ENCODE measurements at places on chromosomes 13 and 19.

- DNase-seq: no peak
Observed at GRCh38 chr19:15776991-15777970, 10.2 kb upstream of the OR10H5 start.

GRCh38 chr13:36089130-36089647 lies 42.0 kb downstream of the DCLK1 start:
- DNase-seq: no peak

DNA sequence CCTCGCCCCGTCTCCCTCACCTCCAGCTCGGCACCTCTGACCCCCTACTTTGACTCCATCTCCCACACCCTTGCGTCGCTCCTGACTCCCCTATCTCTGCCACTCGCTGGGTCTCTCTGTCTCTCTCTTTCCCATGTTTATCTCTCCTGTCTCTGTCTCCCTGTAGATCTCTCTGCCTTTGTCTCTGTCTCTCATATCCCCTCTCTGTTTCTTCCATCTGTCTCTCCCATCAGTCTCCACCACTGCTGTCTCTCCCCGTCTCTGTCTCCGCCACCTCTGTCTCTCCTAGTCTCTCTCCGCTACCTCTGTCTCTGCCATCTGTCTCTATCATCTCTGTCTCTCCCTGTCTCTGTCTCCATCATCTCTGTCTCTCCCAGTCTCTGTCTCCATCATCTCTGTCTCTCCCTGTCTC lies 12.4 kb upstream of the BBC3 start:
- DNase-seq: no peak

DNA sequence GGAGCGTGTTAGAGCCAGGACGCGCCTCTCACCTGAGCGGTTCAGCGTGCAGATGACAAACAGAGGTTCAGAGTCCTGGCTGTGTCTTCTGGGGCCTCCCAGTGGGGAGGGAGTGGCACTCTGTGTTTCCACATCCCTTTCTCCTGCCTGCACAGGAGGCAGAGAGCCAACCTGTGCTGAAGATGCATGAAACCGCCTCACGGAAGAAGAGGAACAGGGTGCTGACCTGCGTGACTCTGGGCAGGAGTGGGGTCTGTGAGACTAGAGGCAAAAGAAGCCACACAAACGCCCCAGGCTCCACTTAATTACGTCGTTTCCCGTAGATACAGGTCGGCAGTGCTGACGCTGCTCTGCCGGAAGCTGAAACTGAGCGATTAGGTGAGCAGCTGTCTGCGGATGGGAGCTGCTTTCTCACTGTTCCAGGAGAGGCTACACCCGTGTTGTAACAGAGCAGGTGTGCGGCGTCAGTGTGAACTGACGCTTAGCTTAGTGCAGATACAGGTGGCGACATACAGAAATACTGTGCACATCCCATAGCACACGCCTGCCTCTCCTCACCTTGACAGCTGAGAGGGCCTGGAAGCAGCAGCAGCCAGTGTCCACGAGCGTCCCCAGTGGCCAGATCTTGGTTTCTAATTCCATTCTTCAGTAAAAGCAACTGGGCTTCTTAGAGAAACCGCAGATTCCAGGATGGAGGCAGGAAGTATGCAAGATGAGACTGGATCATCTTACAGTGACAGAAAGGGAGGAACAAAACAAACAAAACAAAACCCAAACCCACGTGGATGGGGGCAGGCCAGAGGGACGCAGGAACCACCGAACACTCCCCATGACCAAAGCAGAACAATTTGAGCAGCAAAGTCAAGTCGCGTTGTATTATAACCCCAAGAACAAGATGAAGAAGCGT lies 37.7 kb upstream of the MCF2L start:
- no peak for DNase-seq

DNA sequence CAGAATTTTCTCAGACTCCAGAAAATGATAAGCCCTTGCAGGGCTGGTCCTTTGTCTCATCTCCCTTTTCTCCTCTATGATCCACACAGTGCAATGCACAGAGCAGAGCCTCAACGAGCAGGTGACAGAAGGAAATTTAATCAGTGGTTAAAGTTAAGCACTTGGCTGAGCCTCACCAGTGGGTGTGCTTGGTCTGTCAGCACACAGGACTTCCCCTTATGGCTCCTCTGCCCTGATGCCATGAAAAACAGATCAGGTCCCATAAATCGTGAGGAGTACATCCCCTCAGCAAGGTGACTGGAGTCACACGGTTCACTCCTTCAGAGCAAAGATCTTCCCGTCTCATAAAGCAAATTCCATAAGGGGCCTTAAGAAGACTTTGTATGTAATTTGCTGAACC lies 818.2 kb downstream of the UQCRFS1 start:
- DNase-seq: no peak

DNA sequence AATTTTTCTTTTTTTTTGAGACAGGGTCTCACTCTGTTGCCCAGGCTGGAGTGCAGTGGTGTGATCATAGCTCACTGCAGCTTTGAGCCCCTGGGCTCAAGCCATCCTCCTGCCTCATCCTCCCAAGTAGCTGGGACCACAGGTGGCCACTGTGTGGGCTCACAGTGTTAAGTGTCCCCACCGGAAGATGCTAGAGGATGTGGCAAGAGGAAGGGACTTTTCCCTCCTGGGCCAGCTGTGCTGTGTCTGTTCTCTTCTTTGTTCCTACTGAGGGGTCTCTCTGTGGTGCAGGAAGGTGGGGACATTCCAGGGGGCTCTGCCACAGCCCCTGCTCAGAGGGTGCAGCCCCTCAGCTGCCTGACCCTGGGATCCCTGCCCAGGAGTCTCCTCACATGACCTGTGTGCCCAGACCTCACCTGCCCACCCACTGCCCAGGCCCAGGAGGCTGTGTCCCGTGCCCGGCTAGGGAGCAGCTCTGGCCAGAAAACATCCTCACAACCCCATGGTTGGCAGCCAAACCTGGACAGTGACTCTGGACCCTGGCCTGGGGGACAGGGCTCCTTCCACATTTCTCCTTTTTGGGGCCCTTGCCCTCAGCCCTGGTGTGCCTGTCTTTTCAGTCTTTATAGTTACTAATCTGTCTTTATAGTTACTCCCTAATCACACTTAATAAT lies 14.4 kb upstream of the ANKRD10 start:
- no peak for DNase-seq
